ENCODE measurements at places on chromosomes 11 and 22.

- DNase-seq: no peak
These were observed 72.1 kb downstream of the ZC3H12C start for GRCh38 chr11:110165039-110165925.

GRCh38 chr22:44586351-44586990, 88.4 kb upstream of the RTL6 start:
- DNase-seq: no peak

DNA sequence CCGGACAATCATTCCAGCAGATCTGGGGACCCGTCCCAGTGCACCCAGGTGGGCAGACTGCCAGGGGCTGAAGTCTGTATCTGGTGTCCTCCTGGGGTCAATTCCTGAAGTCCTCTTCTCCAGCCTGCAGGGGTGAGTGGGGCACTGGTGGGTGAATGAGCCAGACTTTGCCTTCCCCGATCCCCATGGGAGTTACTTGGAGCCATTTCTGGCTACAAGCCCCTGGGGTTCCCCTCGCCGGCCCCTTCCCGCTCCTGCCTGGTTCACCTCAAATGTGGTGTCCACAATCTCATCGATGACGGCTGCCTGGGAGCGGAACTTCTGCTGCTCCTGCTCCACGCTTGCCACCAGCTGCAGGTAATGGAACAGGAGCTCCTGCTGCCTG, 5.0 kb downstream of the CST6 start:
- no peak for DNase-seq

DNA sequence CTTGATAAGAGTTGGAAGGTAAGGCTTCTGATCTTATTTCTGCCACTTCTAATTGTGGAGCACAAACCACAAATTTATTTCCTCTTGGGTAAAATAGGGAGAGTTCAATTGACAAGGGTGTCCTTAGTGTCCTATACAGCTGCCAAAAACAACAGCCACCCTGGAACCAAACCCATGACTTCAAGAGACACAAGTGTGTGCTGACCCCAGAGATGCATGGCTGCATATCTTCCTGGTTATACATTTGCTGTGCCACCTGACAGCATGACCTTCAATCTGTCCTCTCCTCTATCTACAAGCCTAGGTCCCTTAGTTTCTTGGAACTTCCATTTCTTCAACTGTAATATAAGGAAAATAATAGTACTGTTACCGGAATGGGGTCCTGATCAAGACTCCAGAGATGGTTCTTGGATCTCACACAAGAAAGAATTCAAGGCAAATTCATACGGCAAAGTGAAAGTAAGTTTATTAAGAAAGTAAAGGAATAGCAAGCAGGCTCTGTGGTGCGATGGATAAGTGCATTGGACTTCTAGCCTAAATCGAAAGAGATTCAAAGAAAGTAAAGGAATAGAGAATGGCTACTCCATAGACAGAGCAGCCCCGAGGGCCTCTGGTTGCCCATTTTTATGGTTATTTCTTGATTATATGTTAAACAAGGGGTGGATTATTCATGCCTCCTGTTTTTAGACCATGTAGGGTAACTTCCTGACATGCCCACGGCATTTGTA, 15.5 kb upstream of the TMEM123 start:
- no peak for DNase-seq

- DNase-seq: no peak
These were observed 102.4 kb downstream of the WT1 start for GRCh38 chr11:32332990-32333319.

GRCh38 chr11:131614631-131615030, 244.2 kb downstream of the NTM start:
- no peak for DNase-seq

DNA sequence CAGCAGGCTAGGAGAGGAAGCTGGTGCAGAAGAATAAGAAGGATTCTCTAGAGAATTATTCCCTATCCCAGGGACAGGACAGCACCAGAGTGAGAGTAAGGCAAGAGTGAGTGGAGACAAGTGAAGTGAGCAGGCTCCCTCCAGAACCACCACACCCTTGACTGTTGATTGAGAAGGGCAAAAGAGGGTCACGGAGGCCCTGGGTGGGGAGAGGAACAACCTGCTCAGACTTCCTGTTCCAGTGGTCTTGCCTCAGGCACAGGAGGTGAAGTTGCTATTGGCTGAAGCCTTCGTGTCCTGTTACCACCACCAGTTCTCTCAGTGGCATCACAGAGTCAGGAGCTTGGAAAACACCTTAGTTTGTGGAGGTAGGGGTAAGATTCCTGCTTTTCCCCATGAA, 51.7 kb upstream of the CCDC89 start:
- no peak for DNase-seq

GRCh38 chr11:32891657-32892354, 805 bp upstream of the QSER1 start:
- DNase-seq: no peak

DNA sequence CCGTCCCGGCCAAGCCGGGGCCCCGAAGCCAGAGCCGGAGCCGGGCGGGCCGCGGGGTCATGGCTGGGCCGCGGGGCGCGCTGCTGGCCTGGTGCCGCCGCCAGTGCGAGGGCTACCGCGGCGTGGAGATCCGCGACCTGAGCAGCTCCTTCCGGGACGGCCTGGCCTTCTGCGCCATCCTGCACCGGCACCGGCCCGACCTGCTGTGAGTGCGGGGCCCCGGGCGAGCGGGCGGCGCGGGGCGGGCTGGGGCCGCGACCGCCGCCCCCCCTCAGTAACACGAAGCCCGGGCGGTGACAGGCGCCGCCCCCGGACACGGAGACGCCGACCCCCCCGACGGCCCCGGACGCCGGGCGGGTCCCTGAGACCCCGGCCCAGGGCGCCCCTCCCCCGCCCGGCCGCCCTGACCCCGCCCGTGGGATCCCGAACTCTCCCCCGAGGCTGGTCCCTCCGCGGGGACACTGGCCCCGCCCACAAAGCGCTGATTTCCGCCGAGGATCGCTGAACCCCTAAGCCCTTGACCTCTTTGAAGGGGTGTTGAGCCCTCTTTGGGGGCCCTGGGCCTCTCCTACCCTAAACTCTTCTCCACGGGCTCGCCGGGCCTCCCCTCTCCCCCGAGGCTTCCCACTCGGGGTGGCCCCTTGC, 389 bp downstream of the MICALL1 start:
- DNase-seq: no peak

DNA sequence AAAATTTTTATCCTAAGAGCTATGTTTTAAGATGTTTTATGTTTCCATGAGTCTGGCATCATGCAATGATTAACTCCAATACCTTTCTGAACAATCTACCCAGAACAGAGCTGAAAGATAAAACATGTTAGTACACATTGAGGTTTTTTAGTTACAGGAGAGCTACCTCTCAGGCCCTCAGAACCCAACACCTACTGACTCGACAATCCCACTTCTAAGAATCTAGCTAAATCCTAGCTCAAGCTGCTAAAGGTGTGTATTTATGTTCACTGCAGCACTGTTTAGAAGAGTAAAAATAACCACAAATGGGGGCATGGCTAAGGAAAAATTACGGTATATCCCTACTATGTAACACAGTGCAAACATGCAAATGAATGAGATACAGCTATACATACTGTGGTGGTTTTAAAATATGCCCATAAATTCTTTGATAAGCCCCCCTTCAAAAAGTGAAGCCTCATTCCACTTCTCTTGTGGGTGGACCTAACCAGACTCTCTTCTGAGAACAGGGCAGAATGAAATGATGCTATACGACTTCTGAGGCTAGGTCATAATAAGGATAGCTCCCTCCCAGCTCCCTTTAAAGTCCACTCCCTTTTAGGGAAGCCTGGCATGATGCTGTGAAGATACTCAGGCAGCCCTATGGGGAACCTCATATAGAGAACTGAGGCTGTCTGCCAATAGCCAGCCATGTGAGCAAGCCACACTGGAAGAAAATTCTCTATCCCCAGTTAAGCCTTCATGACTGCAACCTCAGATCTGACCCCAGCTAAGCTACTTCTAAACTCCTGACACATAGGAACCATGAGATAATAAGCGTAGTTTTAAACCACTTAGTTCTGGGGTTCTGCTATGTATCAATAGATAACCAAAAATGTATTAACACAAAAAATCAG, 29.5 kb downstream of the TMEM123 start:
- DNase-seq: no peak

GRCh38 chr11:32087597-32087996, 3.3 kb upstream of the RCN1 start:
- DNase-seq: no peak

DNA sequence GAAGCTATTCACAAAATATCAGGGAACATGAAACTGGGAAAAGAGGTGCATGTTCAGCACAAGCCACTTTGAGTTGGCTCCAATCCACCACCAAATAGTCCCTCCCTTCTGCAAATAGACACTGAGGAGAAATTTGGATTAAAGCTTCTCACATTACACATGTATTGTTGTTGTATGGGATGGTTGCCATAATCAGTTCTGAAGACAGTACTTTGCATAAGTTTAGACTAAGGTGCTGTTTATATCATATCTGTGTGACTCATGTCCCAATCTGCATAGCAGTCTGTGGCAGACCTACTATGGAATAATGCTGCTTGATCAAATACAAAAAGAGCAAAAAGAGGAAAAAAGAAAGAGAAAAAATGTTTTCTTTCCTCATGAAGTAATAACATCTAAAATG, 376.7 kb upstream of the DDI1 start:
- no peak for DNase-seq

GRCh38 chr11:33777906-33778305, 3.6 kb upstream of the FBXO3 start:
- no peak for DNase-seq

- no peak for DNase-seq
These were observed 27.6 kb upstream of the EXPH5 start for GRCh38 chr11:108620958-108621772.

DNA sequence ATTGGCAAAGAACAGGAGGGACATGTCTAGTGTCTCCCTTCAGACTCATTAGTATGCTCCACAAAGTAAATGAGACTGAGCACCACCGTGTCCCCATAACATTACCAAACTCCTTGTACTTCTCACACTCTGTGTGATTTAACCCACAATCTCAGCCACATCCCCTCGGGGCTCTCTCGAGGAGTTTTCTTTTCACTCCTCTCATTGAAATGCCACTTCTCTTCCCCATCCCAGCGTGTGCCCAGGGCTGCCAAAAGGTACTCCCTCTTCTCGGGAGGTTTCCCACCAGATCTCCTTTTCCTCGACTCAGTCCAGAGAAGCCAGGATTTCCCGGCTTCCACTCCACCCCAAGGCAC, 1.1 kb downstream of the RBFOX2 start:
- no peak for DNase-seq

DNA sequence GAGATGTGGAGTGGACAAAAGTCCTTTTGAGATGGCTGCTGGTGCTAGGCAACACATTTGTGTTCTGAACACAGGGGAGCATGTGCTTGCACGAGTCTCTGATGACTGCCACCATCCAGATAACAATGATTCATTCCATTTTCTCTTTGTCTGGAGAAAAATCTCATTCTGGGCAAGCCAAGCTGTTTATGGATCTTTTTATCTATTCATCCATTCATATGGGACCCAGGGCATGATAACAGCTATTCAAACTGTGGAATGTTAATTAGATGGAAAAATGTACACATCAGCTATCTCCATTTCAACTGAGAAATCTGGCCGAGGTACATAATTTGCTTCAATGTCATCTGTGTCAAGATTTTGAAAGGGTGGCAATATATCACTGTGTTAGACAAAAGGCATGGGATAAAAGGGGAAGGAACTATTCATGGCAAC, 117.5 kb upstream of the ZBED5 start:
- DNase-seq: no peak

DNA sequence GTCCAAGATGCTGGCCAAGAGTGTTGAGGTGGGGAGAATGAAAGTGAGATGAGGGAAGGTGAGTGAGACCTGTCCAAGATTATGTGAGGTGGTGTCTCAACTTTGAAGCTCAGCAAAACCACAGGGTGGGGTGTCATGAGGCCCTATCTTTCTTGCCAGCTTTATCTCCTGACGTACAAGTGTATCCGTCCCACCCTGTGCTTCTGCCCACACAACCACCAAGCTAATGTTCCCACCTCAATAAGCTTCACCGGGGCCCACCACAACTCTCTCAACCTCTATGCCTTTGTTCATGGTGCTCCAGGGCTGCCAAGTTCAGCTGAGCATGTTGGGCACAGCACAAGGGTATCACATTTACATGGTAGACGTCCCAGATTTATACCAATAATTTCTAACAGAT, 7.1 kb upstream of the TPST2 start:
- no peak for DNase-seq

DNA sequence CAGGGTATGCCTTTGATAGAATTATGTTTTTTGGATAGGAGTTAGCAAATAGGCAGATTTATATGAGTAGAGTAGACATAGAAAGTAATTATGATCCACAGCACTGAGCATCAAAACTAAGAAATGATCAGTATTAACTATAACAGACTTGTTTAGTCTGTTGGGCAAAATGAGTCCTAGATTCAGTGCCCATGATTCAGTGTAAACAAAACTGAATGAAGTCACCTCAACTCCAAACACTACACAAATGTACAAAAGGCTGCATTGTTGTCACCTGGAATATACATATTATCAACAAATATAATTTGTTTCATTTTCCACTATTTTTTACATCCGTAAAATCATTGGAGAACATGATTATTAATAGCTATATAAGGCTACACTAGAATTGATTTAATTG, 6.7 kb downstream of the UEVLD start:
- DNase-seq: no peak

- DNase-seq: no peak
These were observed 87.2 kb upstream of the PITPNB start for GRCh38 chr22:28006271-28006670.

DNA sequence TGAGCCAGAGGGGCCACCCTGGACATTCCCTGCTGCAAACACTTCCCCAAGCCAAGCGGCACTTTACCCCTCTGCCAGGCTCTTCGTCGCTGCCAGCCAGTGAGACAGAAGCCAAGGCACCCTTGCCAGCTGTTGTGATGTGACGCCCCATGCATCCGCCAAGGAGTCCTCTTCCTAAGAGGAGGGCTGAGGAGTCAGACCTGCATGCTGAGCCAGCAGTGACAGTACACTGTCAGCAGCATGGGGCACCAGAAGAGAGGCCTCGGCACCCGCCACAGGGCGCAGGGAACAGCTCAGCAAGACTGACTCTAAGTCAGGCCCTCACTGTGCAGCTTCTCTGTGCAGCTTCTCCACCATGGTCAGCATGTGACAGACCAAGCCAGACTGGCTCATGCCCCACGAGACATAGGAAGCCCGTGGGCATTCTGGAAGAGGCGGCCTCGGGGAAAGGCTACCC, 26.4 kb downstream of the VPS37C start:
- DNase-seq: no peak

All from stimulated activated CD8-positive, alpha-beta memory T cell treated with anti-CD3 and anti-CD28 coated beads, Interleukin-4, amount 100 ng/mL, for 1 hour (primary cell).